ENCODE measurements at places on chromosomes 4 and X.

DNA sequence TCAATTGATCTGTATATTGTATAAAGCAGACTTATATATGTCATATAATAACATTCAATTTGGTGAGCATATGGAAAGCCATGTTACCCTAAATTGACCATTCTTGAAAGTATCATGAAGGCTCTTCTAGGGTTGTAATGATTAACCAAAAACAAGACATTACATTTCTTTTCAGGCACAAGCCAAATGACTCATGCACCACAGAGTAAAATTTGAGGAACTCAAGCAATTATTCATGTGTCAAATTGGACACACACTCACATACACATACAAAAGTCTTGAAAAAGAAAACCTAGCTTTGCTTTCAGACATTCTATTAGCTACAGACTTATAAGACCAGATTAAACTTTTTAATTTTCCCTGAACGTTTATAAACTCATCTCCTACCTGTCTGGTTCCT is 146.5 kb upstream of the PCDH18 start:
- DNase-seq, result peak; percentile 88

GRCh38 chrX:123869488-123869887 is 9.6 kb downstream of the XIAP start:
- no peak for DNase-seq

DNA sequence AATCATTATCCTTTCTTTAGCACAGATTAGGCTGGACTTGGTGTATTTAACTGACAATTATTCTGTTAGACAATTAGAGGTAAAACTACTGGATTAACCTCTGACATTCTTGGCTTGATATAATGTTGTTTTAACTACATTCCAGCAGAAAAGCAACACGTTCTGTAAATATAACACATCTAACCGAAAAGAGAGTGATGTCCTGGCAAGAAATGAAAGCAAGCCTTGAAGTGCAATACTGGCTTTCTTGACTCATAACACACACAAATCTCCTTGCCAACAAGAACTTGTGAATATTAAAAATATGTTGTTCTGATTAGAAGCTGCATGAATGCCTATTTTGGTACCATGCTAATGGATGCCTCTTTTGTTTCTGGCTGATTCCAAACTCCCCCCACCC is 76.4 kb downstream of the EFHC2 start:
- no peak for DNase-seq

DNA sequence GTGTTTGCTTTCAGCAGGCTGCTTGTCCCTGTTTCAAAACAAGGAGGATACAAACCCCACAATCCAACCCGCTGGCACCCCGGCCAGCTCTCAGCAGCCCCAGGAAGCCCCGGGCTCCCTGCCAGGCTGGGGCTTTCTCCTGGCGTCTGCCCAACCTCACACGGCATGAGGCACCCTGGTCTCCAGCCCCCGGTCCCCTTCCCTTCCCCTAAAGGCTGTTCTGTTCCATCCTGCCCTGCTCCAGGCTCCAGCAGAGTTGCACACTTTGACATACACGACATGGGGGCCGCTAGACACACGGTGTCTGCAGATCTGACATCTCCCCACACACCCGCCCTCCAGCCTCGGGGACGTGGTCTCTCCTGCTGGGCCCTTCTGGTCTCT is 107.7 kb upstream of the ADRA2C start:
- no peak for DNase-seq

GRCh38 chrX:37958525-37959211 is 47.7 kb upstream of the SYTL5 start:
- DNase-seq, result peak; percentile 60

DNA sequence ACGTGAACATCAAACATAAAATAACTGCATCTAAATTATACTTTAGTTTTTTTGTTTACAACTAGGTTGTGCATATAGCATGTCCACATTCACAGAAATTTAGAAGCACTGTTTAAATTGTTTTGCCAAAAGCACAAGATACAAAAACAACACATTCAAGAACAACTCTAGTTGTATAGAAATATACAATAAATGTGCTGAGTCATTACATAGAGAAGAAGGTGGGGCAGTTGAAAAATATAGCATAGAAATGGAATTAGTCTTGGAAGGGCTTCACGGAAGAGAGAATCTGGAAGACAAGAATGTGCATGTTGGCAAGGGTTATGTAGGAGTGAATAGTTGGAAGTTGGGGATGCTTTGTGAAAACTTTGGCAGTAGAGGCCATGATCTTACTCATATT is 239.0 kb upstream of the GLRA2 start:
- DNase-seq, result peak; percentile 13

DNA sequence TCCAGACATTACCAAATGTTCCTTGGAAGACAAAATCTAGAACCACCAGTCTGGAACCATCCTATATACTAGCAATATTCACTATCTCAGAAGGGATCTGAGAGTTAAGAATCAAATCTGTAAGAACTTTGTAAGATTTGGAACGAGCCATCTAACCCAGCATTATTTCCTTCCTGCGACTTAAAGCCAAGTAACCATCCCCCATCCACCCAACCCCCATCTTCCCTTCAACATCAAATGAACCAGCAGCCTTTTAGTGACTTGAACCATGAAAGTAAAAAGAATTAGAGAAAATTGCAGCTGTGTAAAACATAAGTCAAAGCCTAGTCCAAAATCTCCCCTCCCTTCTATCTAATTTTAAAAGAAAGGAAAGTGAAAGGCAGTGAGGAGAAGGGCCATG is 15.6 kb downstream of the RBM47 start:
- no peak for DNase-seq

DNA sequence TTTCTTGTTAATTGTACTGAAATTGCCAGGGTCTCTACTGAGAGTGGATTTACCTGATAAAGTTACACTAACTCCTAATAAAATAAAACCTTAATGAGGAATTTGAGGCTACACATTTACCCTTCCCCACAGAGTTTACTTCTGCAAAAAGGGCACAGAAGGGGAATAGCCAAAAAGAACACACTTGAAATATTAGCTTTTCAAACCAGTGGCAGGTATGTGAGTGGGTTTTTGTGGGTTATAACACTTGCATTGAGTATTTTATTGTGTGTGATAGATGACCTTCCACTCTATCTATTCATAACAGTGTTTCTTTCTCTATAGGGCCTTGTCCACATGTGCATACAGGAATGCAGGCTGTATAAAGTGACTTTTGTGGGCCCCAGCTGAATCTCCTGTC is 5.0 kb upstream of the GPR174 start:
- no peak for DNase-seq

DNA sequence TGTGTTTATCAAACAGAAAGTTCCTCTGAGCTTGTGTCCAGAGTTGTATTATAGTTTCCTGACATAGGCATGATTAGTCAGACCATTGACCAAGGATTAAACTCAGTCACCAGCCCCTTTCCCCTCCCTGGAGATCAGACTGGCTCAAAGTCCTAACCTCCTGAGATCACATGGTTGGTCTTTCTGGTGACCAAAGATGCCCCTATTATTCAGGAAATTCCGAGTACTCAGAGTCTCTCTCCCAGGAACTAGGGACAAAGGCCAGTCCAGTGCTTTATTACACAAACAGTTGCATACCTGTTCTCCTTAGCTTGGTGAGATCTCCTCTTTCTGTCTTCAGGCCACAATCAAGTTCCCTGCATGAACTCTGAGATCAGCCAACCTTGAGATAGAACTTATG is 14.5 kb upstream of the ENPP6 start:
- no peak for DNase-seq

DNA sequence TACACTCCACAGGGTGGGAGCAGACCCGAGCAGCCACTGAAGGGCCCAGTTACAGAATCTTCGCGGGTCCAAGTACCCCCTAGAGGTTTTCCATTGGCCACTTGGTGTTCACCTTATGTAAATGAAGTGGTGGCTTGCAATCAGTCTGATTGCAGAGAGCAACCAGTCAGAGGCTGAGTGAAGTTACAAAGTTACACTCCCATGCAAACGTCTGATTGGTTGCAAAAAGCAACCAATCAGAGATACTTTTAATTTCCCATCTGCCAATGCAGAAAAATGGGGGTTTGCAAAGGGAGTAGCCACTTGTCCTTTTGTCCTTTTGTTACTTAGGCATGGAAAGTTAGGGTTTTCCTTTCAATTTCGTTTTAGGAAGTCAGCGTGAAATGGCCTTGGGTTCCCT is 27.0 kb upstream of the NKAP start:
- DNase-seq, result no peak

DNA sequence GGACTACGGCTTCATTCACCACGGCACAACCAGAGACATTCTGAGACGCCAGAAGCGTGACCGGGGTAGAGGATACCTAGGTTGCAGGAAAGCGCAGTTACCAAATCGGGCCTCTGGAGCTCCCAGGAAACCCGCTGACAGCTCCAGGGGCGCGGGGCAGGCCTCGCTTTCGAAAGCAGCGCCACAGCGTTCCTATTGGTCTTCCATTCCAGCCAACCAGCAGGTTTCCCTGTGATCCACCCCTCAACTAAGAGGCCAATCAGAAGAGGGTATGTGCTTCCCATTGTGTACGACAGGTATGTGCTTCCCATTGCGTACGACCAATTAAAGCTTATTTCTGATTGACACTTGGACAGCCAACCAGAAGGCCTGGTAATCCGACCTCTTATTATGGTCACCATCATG is 14.9 kb downstream of the SNX12 start:
- DNase-seq, result no peak

- DNase-seq, result no peak
These were observed 43.9 kb downstream of the ZNF280C start for GRCh38 chrX:130224810-130225209.

DNA sequence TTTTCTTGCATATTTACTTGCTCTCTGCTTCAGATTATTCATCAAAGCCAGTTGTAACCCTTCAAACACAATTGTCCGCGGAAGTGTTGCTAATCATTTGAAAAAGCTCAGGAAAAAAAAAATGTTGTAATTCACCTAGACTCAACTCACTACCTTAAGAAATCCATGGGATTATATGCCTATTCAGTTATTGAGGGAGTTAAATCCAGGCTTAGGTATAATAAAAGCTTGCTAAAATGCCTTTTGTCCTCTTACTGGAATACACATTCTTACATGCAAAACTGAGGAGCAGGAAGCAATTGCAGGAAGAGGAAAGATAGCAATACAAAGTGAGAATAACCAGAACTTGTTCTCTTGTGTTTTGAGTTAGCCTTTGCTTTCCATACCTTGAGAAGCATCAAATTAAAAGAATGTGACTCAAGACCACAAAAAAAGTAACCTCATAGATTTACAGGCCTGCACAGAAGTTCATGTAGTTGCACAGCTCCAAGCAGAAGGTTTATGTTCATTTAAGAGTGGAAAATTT is 91.4 kb upstream of the FAM241A start:
- peak; percentile 20 for DNase-seq

GRCh38 chr4:83036991-83037665 is 2.1 kb downstream of the COPS4 start:
- DNase-seq, result no peak

- DNase-seq, result peak; percentile 26
These were observed 4.6 kb upstream of the ERCC6L start for GRCh38 chrX:72243472-72243871.

GRCh38 chr4:181488926-181489325 is 754.3 kb upstream of the TENM3 start:
- DNase-seq, result no peak

DNA sequence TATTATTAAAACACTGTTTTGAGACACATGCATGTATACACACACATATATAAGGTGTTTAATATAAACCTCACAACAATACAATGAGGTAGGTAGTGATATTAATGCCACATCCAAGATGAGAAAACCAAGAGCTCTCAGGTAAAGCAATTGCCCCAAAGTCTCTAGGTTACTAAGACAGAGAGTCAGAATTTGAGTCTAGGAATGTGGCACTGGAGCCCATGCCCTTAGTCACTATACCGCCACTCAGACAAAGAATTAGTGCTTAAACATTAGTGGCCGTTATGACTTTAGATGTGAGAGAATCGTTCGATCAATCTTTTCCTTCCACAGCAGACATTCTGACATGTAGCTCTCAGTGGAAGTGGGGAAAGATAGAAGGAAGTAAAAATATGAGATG is 108.2 kb upstream of the ACSL4 start:
- DNase-seq, result no peak

GRCh38 chr4:184171011-184171410 is 46.7 kb downstream of the ENPP6 start:
- DNase-seq, result peak; percentile 73
